ENCODE measurements at places on chromosomes 7 and 10.

DNA sequence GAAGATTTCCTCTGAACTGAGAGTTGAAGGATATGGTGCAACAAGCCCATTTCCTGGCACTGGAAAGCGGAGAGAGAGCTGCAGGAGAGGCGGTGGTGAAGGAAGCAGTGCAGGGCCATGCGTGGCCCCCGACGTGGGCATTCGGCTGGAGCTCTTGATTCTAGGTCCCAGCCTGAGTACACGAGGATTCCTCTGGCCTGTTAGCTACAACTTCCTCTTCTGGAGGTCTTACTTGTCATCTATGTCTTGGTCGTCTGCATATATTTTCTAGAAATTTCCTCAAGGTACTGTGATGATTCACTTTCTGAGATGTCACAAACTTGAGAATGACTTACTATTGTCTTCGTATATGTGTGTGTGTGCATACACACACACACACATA, 59.2 kb upstream of the JAZF1 start:
- no peak for DNase-seq

- DNase-seq: peak; percentile 80
These were observed 32.2 kb downstream of the FOXL3 start for GRCh38 chr7:322111-322671.

DNA sequence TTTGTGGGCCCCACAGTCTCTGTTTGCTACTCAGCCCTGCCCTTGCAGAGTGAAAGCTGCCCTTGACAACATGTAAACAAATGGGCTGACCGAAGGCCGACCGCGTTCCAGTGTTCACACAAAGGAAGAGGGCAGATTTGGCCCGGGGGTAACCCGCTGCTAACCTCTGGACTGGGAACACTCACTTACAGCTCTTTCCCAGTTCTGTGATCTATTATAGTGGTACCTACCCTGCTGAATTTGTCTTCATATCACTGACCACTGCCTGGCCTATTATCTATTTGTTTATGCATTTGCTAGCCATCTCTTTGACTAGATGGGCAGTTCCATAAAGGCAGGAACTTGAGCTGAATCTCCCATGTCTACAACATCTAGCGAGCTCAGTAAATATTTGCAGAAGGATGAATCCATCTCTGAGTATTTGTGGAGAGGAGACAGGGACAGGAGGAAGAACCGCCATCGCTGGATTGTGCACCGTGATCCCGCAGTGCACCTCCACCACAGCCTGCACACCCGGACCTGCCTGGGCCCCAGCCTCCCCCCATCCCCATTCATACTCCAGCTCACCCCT, 15.2 kb downstream of the SLC29A3 start:
- no peak for DNase-seq

- no peak for DNase-seq
These were observed 16.4 kb downstream of the OPN1SW start for GRCh38 chr7:128759242-128759641.

- no peak for DNase-seq
These were observed 57.6 kb downstream of the CFAP46 start for GRCh38 chr10:132884691-132885271.

DNA sequence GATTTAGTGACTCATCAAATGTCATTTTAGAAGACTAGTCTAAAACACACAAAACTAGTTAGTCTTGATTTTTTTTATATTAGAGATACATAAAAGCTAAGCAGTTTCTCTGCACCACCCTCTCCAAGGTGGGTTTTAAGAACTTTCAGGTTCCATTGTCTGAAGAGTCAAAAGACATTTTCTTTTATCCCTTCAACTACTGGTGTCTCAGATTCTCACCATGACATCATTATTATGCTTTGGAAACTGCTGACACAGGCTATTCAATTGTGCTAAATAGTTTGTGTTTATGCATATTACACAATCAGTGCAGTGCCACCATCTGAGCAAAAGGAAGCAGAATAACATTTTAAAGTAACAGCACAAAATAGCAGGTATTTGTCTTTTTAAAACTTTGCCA, 52.2 kb downstream of the IGF2BP3 start:
- no peak for DNase-seq

- no peak for DNase-seq
These were observed 184.8 kb downstream of the AUTS2 start for GRCh38 chr7:69782917-69783684.

- no peak for DNase-seq
These were observed 694.1 kb downstream of the SUGCT start for GRCh38 chr7:40828686-40829600.

- no peak for DNase-seq
These were observed 12.0 kb upstream of the COMTD1 start for GRCh38 chr10:75247797-75248196.

DNA sequence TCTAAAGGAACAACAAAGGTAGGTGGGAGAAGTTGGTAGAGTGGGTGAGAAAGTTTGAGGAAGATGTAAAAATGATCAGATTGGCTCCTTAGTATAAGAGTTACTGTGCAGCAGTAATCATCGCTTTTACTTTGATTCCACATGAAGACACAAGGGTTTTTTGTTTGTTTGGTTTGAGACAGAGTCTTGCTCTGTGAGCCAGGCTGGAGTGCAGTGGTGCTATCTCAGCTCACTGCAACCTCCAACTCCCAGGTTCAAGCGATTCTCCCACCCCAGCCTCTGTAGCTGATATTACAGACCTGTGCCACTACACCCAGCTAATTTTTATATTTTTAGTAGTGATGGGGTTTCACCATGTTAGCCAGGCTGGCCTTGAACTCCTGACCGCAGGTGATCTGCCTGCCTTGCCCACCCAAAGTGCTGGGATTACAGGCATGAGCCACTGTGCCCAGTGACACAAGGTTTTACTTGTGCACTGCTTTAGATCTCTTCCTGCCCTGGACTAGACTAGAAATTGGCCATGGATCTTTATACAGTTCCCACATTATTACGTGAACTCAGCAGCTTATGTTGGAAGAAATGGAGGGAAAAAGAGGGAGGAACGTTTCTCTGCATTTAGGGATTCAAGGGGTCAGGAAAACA, 10.7 kb downstream of the LUC7L2 start:
- DNase-seq: no peak

DNA sequence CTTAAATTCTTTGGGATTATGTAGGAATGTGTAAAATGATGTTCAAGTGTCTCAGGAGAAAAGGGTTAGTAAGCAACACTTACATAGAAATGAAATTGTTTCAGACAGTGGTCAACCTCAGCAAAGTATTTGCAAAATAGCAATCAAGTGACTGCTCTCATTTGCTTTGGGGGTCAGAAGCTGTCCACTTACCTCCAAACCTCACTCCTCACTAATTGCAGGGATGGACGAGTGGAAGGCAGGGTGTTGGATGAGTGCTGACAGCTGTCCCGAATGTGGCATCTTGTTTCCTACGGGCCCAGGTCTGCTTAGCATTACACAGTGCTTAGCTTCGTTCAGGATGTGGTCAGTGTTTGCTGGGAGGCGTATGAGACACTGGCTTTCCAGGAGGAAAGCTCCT, 437.0 kb downstream of the SUGCT start:
- DNase-seq: no peak

- DNase-seq: no peak
These were observed 155.8 kb downstream of the MLLT10 start for GRCh38 chr10:21689881-21690280.

DNA sequence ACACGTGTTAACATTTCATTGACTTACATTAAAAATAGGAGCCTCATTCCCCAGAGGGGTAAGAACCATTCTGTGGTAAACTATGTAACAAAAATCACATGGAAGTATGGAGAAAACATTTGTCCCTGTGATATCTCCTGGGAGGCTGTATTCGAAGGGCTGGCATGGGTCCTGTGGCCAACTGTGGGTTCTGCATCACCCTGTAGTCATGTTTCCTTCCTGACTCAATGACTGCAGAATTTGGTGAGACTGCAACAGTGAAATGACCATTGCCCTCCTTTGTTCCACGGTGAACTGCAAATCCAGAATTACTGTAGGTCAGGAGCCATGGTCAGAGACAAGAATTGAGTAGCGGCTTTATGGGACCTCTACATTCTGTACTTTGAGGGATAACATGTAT, 3.6 kb upstream of the ZEB1 start:
- no peak for DNase-seq

DNA sequence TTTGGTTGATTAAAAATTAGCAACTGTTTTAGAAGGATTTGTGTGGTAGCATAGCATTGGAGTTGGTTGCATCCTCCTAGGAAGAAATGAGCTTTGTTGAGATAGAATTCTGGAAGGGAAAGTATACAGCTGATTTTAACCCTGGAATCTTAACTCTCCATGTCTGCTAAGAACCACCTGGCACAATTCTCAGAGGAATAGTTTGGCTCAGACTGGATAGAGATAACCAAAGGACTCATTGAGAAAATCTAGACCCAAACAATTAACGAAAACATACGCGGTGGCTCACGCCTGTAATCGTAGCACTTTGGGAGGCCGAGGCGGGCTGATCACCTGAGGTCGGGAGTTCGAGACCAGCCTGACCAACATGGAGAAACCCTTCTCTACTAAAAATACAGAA, 99.1 kb upstream of the AOAH start:
- DNase-seq: no peak

DNA sequence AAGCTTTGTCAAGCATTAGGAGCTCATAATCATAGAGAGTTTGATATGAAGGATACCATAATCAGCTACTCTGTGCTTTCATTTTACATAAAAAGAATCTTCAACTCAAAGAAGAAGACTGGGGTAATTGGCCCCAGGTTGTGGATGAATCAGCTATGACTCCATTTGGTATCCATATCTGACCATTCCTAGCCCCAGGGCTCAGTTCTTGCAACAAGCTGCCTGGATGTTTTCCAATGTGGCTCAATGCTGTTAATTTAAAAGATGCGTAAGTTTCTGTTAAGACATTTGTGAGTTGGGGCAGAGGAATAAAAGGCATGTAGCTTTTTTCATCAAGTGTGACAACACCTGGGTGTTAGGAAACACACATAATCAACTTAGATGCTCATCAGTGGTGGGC, 951.1 kb downstream of the NRG3 start:
- DNase-seq: no peak

GRCh38 chr10:115974816-115975430, 298.1 kb downstream of the GFRA1 start:
- no peak for DNase-seq

DNA sequence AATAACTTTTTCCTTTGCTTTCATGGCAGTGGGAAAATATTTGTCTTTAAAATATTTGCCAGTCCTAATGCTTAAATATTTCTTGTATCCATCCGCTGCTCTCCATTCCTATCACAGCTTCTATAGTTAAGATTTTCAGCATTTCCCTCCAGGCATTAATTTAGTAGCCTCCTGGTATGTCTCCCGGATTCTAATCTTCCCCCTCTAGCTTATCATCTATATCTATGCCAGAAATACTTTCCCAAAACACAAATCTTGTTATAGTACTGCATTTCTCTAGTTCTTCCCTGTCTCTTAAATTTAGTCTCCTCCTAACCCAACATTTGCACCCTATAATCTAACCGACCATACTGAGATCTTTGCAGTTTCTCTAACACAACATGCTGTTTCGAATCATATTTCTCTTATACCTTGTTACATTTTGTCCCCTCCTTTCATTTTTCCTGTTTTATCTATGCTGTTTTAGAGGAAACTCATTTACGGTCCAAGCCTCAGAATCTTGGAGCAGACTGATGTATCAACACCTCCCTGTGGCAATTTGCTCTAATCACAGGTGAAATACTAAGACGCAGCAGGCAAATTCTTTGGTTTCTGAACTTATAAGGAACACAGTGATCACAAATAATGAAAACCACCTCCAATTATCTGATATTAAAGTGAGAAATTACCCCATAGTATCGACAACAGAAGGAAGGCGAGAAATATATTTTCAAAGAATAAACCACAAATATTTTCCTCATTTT, 10.3 kb downstream of the CNTNAP2 start:
- no peak for DNase-seq

DNA sequence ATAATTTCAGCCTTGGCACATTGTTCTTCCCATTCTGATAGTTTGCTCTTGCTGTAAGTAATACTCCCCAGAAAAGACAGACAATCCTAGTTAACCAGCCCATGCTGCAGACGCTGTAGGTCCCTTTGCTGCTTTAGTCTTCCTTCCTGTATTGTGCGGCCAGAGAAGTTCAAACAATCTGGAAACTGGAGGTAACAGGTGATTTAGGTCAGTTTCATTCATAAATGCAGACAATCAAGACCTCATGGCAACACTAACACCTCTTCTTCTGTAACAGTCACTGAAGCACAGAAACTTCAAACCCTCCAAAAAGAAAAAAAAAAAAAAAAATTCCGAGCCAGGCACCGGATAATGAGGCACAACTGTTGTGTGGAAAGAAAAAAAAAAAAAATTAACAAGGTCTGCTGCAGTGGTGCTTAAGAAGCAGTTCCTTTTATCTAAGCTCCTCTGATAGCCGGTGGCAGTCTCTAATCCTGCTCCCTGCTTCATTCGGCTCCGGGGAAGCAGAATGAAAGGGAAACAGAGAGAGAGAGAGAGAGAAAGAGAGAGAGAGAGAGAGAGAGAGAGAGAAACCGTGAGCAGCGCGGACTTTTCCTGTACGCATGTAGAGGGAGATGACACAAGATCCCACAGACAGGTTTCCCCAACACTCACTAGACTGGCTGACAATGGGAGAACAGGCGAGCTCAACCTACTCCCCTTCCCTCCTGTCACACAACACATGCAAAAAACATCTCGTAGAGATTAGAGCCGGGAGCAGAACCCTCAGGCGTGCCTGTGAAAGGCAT, at the start of gene SEMA3A:
TSS of gene SEMA3A (minus strand) at position 306 of the 788 bp plus-strand sequence. CDS start at position 103, 203 bp downstream.
- no peak for DNase-seq

DNA sequence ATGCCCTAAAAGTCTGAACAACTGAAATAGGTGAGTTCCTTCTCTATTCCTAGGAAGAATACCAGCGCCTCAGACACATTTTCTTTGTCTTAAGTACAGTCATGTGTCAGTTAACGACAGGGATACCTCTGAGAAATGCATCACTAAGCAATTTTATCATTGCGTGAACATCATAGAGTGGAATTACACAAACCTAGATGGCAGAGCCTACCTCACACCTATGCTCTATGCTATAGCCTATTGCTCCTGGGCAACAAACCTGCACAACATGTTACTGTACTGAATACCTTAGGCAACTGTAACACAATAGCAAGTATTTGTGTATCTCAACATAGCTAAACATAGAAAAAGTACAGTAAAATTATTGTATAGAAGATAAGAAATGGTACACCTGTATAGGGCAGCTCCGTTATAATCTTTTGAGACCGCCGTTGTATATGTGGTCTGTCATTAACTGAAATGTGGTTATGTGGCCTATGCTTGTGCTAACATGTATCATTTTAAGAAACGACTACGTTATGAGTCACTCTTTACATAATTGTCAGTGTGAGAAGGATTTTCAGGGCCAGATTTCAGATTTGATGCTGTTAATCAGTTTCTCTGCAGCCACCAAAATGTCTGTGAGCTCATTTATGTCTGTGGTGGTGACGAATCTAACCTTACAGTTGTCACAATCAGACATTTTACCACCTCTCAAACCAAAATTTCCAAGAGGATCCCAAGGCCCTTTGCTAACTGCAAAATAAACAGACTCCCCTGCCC, 66.1 kb upstream of the STK17A start:
- DNase-seq: no peak
